ENCODE measurements at places on chromosomes 3 and 15. TPM values are rescaled to one million over a fixed set of nuclear protein-coding genes. Genes with fewer than 3 reads are reported as not detected.

LRRN1 gene
- 0.28 TPM for total RNA-seq

DNA sequence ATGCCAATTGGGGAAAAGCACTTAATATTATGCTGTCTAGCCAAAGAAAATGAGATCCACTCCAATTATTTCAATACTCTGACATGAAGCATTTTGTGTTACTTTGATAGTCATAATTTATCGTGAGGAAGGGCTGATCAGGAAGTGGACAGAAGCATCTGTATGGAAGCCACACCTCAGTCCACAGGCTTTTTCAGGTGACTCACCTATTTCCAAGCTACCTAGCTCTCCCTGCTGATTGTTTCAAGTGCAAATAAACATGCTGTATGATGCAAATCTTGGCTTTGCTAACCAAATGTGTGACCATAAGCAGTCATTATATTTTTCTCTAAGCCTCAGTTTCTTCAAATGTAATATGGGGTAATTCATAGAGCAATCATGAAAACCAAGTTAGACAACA, 30.8 kb upstream of the CPB1 start:
- DNase-seq: no peak

- DNase-seq: no peak
These were observed 1.9 kb upstream of the NR2E3 start for GRCh38 chr15:71808311-71809020.

DNA sequence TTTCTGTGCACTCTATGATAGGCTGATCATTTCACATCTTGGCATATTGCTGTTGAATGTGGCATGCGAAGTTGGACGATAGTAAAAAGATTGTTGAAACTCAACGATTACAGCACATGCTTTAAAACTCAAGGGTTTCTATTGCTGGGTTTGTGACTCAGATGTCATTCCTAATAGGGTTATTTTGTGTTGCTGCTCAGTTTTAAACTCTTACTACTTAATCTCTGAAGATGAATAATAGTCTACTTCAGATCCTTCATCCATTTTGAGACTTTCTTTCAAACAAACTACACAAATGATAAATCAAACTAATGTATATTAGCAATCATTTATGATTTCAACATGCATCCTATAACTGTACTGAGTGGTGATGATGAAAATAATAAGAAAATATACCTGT, 71.3 kb upstream of the MBNL1 start:
- no peak for DNase-seq
